Activated CD4-positive, alpha-beta T cell treated with anti-CD3 and anti-CD28 coated beads, Interleukin-10, Interleukin-2, amounts not matched to agents 100 ng/mL and 50 ng/mL, durations not matched to agents 16 hours and 8 hours (primary cell): ENCODE measurements at places on chromosomes 7 and 10.

- DNase-seq: no peak
Measured at GRCh38 chr7:152853236-152853635, 93.7 kb downstream of the ACTR3B start.

- DNase-seq: no peak
Measured at GRCh38 chr7:329691-330281, 39.8 kb downstream of the FOXL3 start.

DNA sequence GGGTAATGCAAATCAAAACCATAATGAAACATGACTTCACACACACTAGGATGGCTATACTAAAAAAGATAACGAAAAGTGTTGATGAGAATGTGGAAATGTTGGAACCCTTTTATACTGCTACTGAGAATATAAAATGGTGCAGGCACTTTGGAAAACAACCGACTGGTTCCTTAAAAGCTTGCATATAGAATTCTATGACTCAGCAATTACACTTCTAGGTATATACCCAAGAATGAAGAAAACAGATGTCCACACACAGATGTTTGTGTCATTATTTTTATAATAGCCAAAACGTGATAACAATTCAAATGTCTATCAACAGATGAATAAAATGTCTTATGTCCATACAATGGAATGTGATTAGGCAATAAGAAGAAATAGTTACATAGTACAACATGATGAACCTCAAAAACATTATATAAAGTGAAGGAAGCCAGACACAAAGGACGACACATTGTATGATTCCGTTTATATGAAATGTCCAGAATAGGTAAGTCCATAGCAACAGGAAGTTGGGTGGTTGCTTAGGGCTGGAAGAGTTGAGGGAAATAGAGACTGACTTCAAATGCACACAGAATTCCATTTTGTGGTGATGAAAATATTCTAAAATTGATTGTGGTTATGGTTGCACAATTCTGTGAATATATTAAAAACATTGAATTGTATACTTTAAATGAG lies 148.3 kb upstream of the PHYHIPL start:
- DNase-seq: no peak

DNA sequence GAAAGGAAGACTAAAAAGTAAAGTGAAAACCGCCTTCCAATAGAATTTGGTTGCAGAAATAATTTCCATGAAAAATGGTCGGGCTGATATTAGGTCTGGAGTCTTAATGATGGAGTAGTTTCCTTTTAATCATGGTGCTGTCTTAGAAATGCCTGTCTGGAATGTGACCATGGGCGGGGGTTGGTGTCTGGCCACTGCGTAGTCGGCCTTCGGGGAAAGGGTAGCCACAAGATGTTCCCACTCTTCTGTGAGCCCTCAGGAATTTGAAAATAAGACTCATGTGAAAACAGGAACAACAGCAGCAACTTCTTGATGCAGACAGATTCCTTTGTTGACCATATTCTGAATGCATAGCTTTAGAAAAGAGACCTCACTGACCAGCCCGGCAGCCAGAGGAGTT lies 176.8 kb downstream of the KIAA1217 start:
- DNase-seq: no peak

DNA sequence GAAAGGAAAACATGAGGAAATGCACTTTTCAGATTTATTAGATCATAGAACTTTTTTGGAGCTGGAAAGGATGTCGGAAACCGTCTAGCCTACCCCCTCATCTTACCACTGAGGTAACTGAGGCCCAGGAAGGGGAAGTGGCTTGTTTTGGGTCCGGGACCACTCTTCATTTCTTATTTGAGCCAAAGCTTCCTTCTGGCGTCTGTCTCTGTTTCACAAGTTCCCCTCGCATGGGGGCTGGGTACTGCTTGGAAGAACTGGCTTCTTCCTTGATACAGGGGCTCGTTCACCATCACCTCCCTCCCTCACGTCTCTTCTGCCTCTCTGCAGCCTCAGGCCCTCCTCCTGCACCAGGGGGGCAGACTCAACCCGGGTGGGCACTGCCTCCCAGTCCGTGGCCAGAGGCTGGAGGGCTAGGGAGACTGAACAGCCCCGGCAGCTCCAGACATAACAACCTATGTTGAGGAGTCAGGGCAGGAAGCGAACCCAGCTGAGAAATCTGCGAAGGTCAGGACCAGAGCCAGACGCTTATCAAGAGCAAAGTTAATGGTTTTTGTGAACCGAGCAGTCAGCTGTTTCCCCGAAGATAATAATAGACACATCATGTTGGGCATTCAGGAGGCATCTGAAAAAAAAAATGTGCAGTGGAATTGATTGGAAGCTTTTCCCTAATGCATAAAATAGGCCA lies 12.9 kb downstream of the HTRA1 start:
- DNase-seq: no peak

DNA sequence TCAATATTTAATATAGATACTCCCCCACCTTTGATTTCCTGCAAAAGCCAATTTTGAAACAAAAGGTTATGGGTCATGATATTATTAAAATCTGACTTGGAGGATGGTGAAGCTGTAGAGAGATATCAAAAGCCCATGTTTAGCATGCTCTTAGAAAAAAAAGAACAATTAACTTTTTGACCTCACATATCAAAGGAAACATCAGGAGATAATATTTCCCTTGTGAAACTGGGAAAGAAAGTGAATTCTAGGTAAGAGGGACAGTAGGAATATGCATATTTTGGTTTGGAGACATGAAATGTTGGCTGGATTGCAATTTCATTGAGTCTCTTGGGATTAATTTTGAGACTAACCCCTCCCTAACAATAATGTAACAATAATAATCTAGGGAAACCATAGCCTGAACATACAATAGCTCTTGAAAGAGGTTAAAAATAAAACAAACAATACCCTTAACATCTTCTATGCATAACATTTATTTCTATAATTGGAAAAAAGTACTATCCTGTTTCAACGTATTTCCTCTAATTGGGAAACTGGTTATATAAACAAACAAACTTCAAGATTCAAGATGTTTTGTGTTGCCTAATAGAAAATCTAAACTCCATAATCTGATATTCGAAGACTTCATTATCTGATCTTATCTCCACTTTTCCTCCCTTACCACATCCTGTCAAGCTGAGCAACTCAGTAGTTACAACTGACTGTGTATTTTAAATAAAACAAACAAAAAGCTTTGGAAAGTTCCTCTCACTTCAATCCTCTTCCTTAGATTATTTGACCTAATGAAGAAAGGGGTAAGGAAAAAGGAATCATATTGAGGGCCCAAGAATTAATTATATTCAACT lies 14.8 kb downstream of the TMEM26 start:
- no peak for DNase-seq

GRCh38 chr10:27104919-27105318 lies 4.6 kb upstream of the ANKRD26 start:
- peak; percentile 45 for DNase-seq

DNA sequence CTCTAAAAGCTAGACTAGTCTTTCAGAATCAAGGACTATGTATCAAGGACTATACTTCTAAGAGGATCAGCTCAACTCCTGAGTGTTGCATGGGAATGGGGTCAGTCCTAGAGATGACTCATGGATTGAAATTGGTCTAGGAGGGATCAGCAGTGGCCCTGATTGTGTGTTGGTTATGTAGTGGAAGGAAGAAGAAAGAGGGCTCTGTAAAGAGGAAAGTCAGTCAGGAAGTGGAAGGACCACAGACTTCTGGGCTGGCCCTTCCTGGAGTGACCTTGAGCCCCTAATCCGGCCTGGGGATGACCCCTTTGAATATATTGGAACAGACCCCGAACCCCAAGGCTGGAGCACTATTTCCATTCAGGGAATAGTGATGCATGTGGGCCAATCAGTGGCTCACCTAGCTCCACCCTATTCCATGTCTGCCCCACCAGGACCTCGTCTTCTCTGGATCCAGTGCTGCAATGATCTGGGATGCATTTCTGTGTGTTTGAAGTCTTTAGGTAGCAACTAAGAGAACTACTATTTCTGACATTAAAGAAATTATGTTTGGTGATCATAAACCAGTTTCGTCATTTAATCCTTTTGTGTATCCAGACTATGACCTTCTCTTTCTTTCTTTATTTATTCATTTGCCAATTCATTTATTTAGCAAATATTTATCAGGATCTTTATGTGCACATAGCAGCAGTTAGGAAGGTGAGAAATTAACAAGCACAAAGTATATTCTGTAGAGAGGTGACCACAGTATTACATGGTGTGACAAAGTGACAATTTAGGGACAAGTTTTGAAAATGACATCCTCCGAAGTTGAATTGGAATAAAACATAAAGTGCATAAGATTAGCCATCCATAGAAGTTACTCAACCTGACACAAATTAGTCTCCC lies 48.6 kb upstream of the KIF5B start:
- DNase-seq: no peak

DNA sequence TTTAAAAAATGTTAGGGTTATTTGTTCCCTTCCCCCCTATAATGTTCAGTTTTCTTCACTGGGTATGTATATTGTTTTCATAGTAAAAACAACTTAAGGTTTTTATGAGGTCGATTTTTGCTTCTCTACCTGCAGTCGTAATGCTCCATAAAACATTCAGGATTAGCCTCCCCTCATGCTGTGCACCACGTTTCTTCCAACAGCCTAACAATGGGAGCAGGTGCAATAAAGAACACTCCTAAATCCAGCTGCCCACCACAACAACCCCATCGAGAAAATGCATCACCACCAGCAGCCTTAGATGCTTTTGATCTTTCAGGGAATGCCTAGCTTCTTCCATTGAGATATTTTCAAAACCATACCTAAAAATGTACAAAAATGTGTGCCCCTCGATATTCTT lies 111.1 kb downstream of the ADAM12 start:
- no peak for DNase-seq

DNA sequence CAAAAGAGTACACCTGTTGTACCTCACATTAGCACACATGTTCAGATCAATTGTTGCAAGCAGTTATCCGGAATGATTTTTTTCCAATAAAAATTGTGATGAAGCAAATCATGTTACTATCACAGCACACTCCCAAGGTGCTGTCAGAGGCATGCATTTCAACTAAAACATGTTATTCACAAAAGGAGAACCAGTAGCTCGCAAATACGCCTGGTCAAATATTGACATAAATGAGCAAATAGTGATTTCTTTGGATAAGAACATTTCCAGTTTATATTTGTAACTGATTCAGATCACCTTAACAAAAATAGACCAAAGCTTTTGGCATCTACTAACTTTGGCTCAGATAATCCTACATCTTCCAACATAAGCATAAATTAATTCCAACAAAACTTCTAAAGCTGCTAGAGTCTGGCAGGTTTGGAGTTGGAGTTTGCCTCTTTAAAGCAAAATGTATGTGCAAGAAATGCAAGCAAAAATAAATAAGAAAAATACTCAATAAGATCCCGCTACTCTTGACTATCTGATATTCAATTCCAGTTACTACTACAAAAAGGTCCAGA lies 208.0 kb downstream of the SFMBT2 start:
- no peak for DNase-seq

DNA sequence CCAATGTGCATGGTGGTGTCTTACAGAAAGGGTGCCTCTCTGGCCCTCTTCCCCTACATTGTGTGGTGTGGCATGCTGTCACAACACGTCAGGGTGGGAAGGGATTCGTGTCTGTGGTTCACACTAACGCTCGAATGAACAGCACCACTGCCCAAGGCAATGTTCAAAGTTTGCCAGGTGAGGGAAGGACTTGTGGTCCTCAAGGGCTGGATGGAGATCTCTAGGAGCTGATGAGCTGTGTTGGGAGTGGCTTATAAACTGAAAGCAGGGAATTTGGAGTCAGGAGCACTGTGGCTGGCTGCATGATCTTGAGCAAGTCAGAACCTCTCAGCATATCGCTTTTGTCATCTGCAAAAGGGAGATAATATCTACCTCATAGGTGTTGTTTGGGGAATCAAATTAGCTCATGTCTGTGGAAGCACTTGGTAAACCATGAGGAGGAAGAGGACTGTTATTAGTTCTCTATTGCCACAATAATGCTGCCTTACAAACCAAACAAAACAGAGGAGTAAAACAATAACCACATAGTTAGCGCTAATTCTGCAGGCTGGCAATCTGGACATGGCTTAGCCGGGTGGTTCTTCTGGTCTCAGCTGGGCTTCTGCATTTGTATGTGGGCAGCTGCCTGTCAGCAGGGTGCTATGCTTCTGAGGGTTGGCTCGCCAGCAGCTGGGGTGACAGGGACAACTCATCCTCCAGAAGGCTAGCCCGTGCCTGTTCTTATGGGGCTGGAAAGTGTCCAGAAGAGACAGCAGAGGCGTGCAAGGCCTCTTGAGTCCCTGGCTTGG lies 22.9 kb upstream of the C10orf105 start:
- DNase-seq: peak; percentile 43

DNA sequence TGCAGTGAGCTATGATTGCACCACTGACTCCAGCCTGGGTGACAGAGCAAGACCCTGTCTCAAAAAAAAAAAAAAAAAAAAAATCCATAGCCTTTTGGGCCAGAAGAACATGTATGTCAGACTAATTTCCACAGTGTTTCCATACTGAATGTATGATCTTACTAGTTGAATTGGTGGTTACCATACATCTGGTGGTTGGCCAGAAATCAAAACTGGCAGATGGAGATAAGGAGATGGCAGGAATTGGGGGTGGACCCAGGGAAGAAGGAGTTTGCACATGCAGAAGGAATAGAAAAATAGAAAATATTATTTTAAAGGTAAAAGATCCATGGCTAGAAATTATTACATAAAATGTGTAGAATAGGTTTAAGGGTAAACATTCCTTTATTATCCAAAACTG lies 3.7 kb upstream of the ATOH7 start:
- no peak for DNase-seq

DNA sequence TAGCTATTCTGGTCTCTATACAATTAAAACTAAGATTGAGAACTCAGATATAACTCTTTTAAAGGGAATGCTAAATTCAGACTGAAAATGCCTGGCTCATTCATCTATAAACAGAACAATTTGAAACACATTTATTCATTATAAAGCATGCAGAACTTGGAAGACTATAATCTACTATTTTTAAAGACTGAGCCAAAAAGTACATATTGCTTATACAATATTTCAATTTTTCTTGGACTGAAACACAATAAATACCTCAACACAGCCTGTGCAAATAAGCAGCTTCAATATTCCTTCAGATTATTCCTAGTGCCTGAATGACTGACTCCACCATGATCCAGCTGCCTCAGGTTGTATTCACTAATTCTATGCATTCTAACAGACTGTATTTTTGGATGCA lies 15.5 kb upstream of the PHYH start:
- no peak for DNase-seq

- DNase-seq: no peak
Measured at GRCh38 chr7:141562543-141562942, 11.3 kb downstream of the AGK start.

DNA sequence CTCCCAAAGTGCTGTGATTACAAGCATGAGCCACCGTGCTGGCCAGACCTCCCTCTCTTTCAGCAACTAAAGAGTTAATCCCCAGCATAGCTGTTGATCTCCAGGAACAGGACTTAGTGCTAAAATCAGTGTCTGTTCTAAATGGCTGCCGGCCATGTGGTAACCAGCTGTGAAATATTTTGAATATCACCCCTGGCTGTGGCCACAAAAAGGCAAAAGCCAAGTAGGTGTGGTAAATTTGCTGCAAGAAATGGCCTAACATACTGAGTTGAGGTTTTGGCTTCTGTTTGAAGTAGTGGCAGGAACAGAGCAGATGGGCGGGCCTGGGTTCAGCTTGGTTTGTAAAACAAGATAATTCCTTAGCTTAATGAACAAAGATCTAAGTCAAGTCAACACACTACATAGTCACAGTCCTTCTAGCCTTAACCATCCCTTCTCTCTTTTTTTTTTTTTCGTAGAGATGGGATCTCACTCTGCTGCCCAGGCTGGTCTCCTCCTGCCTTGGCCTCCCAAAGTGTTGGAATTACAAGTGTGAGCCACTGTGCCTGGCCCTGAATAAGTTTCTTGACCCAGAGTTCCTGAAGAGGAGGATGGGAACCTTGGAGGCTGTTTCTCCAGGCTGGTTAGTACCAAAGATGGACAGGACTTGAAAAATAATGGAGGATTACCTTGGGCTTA lies 22.7 kb upstream of the AGFG2 start:
- peak; percentile 48 for DNase-seq
